ENCODE measurements at places on chromosomes 12 and 14. TPM values are rescaled to one million over a fixed set of nuclear protein-coding genes. Genes with fewer than 3 reads are reported as not detected.
A peak's percentile ranks its signal among the peaks of the same experiment; 100 is the strongest.

GRCh38 chr14:65433157-65433556 is 20.6 kb downstream of the FUT8 start:
- no peak for DNase-seq

- DNase-seq = no peak
Observed at GRCh38 chr12:53143355-53143754, 37.2 kb upstream of the ZNF740 start.

GRCh38 chr14:59116984-59117415 is 71.5 kb upstream of the DAAM1 start:
- no peak for DNase-seq

GRCh38 chr14:56379956-56380355 is 199.6 kb upstream of the TMEM260 start:
- DNase-seq = no peak

DNA sequence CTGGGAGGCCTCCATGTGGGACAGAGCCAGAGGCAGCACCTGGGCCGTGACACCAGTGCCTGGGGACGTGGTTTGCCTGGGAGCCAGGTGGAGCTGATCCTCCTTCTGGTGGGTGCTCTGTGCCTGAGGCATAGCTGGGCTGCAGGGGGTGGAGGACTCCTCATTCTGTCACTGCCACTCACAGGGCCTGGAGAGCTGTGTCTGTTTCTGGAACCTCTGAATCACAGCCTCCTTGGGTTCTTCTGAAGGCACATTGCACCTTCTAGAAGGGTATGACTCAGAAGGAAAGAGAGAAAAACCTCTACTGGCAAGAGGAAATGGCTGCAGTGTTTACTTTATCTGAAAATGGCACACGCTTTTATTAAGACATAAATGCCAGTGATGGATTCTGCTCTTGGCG is 659.8 kb downstream of the VRK1 start:
- DNase-seq = no peak

DNA sequence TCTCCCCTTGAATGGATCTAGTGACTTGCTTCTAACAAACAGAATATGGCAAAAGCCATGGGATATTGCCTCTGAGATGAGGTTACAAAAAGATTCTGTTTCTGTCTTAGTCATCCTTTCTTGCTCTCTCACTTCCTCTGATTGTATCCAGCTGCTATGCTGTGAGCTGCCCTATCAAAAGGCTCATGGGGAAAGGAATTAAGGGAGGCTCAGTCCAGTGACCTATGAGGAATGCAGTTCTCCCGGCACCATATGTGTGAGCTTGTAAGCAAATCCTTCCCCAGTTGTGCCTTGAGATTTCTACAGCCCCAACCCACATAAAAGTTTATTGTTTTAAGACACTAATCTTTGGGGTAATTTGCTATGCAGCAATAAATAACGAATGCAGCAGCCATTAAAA is 183.1 kb downstream of the KLHL28 start:
- DNase-seq = no peak

- DNase-seq = no peak
Observed at GRCh38 chr14:93712838-93713724, 75.2 kb downstream of the PRIMA1 start.

DNA sequence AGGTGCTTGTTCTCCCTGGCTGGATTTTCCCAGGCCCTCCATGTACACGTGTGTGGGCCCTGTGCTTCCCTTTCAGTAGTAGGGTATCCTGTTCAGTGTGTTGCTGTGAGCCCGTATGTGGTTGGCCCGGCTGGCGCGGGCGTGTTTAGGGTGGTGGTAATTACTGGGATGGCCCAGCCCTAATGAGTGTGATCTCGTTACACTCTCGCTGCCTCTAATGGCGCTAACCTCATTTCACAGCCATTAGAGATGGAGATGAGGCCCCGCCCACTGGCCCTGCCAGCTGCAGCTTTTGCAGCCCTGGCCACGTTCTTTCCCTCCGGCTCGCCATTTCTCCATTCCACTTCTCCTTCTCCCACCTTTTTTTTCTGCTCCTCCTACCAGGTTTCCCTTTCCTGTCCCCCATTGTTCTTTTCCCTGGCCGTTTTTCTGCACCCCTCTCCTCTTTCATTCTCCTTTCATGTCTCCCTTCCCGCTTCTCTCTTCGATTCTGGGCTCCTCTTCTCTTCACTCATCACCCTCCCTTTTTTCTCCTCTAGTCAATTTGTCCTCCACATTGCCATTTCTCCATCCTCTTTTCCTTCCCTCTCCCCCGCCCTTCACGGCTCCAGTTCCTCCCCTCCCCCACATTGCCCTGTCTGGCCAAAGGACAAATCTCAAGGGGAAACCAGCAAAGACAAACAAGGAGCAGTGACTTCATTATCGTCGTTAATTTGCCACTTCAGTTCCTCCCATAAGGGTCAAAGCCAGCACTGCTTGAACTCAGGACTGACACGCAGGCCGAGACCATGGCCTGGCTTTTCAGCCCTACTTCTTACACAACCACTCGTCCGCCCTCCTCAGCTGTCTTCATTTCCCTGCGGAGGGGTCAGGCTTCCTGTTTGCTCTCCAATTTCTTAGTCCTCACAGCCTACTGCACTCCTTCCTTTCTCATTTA is 6.8 kb downstream of the ZFHX2 start:
- DNase-seq = no peak

DNA sequence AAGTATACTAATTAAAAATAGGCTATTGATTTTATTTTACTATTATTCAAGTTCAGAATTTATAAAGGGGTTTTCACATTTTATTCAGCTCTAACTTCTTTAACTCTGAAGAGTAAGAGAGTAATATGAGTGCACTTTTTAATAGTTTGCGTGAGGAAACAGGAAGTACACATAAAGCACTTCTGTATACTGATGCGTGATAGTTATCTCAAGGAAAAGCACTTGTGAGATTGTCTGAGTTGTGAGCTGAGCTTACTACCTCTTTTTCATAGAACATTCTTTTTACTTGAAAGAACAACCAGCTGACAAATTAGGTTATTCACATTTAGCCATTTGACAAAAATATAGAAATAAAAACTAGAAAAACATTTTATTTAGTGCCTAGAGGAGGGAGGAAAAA is 1.9 kb downstream of the RAD51AP1 start:
- no peak for DNase-seq

- no peak for DNase-seq
Observed at GRCh38 chr14:33026850-33027430, 88.3 kb downstream of the NPAS3 start.

DNA sequence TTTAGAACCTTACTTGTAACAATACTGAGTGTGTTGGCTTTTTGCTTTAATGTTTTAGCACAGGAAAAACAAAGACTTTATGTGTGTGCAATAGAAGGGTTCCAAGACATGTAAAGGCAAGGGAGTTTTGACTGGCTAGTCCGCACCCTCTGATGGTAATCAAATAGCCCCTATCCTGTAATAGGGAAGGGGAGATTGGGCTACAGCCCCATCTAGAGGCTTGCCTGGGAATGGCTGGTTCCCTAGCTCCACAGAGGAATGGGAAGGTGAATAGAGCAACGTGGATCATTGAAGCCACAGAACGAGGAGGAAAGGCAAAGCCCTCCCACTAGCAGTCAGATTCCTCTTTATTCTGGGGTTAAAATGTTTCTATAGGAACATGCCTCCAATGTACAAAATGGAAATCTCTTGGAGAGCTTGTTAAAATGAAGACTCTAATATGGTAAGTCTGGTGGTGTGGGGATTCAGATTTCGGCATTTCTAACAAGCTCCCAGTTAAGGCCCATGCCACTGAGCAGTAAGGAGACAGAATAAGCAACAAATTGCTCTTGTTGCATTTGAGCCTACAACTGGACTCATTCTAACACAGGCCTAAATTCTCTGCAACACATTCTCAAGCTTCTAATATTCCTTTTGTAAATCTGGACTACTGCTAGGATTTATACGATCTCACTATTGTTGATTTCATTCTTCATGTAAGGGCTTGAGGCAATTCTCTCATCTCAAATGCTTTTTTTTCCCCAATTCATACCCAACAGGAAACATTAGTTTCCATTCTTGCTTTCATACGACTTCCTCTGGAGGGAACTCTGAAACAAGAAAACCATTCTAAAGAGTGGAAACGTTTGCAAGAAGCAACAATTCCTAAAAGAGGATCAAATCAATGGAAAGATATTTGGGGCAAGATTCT is 57.1 kb downstream of the NIN start:
- DNase-seq = no peak

DNA sequence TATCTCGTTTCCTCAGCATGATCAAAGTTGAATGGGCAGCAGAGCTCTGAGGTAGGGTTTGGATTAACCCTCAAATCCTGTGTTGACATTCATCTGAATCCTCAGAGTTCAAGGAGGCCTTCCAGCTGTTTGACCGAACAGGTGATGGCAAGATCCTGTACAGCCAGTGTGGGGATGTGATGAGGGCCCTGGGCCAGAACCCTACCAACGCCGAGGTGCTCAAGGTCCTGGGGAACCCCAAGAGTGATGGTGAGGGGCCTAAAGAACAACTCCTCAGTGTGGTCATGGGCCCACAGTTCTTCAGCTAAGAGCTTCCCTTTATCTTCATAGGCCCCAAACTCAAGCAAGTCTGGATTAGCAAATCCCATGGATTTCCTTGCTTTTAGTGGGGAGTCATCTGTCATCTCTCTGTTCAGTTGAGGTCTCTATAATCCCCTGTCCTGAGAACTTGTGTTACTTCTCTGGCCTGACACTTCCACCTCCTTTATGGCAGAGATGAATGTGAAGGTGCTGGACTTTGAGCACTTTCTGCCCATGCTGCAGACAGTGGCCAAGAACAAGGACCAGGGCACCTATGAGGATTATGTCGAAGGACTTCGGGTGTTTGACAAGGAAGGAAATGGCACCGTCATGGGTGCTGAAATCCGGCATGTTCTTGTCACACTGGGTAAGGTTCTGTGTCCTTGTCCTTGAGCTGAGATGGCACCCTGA is 1.5 kb downstream of the MYL6 start:
- DNase-seq = no peak

DNA sequence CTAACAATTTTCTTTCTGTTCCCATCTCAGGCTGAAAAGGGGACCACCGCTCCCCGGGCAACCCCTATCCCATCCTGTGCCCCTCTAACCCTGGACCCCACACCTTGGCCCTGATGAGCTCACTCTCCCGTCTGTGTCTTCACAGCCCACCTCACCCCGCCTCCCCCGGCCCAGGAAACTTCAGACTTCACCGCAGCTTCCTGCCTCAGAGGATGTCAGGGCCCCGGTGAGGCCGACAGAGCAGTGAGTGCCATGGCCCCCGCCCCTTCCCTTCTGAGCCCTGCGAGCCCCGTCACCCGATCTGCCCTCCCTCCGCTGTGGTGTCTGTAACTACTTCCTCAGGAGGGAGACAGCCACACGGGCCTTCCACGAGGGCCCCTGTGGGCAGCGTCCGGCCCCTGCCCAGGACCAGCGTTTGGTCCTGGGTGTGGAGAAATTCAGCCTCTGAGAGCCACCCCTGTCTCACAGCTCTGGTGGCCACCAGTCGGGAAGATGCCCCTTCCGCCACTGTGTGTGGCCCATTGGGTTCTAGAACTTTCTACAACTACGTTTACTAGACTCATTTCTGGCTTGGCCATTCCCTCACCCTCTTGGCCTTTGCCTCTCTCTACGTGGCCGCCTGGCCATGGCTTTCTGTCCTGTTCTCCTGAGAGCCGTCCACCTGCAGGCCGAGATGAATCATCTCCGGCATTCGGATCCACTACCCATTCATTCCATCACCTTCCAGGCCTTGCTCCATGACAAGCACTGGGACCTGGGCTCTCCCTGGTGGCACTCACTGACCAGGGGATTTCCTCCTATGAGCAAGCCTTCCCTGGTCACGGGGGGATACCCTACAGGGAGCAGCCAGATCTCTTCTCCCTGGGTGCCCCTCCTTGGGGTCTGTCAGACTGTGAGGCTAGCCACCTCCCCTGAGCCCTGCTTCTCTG is 3.4 kb downstream of the RHOF start:
- peak; percentile 90 for DNase-seq

DNA sequence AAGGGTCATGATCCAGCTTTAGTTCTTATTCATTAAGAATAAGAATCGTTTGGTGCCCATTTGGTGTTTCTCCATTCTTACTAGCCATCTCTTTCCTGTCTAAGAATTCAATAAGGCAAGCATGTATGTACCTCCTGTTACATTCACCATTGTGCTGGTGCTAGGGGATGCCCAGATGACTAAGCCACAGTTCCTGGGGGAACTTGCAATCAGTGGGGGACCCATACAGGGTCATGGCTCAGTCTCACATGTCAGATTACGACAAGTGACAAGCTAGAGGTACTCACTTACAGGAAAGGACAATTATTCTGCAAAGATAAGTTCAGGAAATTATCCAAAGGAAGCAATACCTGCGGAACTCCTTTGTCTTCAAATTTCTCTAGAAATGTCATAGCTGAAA is 125.4 kb downstream of the STXBP6 start:
- no peak for DNase-seq

DNA sequence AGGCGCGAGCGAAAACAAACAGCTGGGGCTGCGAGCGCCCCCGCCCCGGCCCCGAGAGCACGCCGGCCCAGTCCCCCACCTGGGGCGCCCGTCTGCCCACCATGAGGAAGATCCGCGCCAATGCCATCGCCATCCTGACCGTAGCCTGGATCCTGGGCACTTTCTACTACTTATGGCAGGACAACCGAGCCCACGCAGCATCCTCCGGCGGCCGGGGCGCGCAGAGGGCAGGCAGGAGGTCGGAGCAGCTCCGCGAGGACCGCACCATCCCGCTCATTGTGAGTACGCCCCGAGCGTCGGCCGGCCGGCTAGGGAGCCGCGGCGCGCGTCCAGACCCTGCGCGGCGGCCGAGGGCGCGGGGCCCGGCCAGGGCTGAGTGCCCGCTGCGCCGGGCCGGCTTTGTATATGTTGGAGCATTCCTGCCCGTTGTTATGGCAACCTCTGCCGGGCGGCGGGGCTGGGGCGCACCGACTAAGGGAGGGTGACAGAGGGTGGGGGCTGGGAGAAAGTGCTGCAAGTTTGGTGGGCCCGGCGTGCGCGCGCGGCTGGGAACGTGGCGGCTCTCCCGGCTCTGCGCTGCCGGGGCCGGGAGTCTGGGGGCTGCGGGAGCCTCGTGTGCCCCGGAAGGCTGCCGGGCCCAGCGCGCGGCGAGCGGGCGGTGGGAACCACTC is 367 bp downstream of the GALNT16 start:
- DNase-seq = no peak

Gene KRT5
- total RNA-seq = 0.65 TPM

Gene AICDA
- 0.77 TPM for total RNA-seq

Gene CDKN3
- 1.9 TPM for total RNA-seq

Gene SLC25A21
- total RNA-seq = 0.38 TPM

Gene VIPAS39
- total RNA-seq = 18.4 TPM

Gene ASPG
- 4.6 TPM for total RNA-seq

Gene ITGB7
- 9.7 TPM for total RNA-seq

Gene AQP2
- not detected for total RNA-seq

Gene KRT6C
- total RNA-seq = not detected

Measured in lower lobe of right lung (tissue), 2 donors.